Bone marrow (tissue), 2 donors: ENCODE measurements at places on chromosomes 2 and 18.

DNA sequence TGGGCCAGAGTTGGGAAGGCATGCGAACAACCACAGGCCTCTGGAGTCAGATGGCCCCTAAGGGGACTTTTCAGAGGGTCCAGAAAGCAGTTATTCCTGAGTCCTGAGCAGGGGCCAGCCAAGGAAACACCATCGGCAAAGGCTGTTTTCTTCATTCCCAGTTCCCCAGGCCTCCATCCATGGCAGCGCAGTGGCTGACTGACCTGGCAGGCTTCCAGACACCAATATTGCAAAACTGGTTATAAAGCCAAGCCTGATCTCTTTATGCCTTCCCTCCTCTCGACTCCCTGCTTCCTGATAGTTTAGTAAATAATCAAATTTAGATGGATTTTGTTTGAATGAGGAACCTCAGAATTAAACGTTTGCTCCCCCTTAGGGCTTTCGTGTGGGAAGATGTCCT lies 133.4 kb upstream of the ITGA6 start:
- DNase-seq, result no peak

DNA sequence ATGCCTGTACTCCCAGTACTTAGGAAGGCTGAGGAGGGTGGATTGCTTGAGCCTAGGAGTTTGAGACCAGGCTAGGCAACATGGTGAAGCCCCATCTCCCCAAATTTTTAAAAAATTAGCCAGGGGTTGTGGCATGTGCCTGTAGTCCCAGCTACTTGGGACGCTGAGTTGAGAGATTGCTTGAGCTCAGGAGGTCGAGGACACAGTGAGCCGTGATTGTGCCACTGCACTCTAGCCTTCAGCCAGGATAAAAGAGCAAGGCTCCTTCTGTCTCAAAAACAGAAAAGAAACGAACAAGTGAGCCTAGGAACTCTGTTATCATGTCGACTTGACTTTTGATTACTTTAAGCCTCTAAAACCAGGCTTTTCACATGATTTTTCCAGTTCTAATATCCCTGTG lies 13.7 kb downstream of the NPC1 start:
- DNase-seq, result no peak

GRCh38 chr2:67838205-67838604 lies 224.6 kb downstream of the C1D start:
- DNase-seq, result no peak

- DNase-seq, result no peak
Observed at GRCh38 chr2:11687736-11688135, 17.7 kb upstream of the NTSR2 start.

GRCh38 chr2:55026202-55026601 lies 24.0 kb downstream of the RTN4 start:
- peak; percentile 52 for DNase-seq

DNA sequence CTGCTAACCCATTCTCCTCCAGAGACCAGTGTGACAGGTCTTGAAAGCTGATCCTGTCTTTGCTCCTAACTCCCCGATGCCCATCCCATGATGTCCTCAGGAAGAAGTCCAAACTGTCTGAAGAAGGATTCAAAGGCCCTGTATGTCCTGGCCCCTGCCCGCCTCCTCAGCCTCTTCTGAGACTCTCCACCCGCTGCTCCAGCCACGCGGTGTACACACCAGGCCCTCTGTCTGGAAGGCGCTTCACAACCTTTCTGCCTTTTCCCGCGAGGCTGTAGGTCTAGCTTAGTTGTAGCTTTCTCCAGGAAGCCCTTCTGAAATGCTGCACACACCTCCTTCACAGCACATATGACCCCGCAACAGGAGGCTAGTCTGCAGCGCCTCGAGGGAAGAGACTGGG lies 23.5 kb upstream of the CRYBA2 start:
- no peak for DNase-seq

DNA sequence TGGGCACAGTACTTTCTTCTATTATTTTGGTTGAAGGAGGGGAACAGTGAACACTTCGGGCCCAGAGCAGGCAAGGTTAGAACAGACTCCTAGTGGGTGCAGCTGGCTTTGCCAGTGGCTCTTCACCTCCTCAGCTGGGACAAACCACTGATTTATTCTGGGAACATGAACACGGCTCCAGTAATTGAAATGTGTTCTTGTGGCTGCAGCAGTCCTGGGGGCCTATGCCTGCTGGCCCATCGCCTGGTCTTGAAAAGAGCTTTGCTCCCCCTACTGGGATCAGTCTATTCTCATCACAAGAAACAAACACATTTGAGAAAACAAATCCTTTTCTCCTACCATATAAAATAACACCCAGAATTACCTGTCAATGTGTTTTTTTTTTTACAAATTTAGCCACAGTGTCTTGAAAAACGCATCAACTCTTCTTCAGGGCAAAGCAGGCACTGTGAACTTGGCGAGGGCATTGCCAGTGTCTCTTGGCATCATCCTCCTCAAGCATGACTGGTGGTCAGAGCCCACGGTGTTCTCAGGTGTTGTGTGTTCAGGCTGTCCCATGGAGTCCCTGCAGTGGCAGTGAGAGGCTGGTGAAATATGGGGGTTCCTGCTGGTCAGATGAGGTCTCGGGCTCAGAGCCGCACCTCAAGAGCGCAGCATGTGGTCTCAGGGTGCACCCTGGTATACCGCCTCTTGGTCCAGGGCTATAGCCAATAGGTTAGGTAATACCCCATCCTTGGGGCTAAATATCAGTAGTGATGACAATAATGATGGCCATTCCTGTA lies 51.3 kb downstream of the RNF144A start:
- DNase-seq, result no peak

DNA sequence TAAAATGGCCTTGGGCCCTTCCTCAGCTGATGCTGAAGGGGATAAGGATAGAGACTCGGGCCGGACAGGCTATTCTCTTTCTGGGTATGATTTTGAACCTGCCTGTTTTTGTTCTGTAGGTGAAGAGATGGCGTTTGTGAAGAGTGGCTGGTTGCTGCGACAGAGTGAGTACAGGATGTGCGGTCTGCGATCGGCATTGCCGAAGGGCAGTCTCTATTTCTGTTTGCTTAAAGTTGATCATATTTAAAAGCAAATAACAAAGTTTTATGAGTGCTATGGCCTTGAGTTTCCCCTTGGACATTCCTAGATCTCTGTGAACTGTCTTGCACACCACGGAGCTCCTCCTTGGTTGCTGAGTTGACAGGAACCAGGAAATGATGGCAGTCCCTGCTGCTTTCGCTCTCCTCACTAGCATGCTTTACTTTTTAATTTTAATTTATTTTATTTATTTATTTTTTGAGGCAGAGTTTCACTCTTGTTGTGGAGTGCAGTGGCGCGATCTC lies 15.7 kb downstream of the PLEKHB2 start:
- no peak for DNase-seq

GRCh38 chr2:65031341-65032018 lies 24.7 kb upstream of the CEP68 start:
- no peak for DNase-seq

DNA sequence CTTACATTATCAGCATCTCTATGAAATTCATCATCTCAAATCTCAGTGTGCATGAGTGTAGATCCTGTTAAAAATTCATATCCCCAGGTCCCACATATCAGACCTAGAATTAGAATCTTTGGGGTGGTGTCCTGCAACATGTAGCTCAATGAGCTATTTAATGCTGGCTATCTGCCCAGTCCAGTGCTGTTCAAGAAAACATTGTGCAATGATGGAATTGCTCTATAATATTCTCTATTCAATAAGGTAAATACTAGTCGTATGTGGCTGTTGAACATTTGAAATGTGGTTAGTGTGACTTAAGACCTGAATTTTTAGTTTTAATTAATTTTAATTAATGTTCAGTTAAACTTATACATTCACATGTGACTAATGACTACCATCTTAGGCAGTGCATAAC lies 127.4 kb downstream of the NOL4 start:
- DNase-seq, result no peak

GRCh38 chr2:60932954-60933353 lies 51.6 kb downstream of the REL start:
- no peak for DNase-seq

DNA sequence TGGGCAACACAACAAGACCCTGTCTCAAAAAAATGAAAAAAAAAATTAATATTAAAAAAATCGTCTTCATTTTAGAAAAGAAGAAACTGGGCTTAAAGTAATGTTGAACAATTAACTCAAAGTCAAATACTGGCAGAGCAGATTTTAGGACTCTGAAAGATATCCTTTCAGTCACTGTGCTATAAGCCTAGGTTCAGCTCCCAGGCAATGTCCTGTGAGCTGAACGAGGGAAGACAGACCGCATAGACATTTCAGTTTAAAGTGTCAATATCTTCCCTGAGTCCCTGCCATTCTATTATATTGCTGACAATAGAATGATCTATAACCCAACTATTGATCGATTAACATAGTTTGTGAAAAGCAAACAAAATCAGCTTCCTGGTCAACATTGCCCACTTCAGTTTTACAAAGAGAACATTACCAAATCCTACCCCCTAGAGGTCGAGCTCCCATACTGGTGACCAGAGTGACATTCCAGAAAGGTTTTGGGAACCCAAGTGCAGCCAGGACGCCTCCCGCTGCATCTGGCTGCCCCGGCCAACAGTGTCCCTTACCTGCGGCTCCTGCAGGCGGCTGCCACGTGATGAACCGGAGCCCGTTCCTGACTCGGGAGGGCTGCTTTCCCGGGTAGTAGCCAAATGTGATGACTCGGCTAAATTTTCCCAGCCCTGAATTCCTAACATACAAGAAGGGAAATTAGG lies 639 bp downstream of the MRO start:
- no peak for DNase-seq

DNA sequence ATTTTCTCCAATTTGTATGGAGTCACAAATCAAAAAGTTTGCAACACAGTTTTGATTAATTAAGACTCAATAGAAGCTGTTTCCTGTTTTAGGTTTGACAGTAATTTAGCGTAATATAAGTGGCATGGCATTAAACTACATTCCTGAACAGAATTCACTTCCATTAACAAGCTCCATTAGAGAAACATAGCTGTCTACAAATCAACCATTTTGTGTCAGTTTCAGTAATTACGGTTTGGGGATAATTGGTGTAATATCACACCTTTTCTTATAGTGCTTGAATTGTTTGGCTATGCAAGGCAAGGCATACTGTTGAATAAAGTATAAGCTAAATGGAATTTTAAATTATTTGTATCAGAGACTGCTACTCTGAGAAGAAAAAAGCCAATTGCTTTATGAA lies 585.5 kb downstream of the CBLN2 start:
- DNase-seq, result no peak

DNA sequence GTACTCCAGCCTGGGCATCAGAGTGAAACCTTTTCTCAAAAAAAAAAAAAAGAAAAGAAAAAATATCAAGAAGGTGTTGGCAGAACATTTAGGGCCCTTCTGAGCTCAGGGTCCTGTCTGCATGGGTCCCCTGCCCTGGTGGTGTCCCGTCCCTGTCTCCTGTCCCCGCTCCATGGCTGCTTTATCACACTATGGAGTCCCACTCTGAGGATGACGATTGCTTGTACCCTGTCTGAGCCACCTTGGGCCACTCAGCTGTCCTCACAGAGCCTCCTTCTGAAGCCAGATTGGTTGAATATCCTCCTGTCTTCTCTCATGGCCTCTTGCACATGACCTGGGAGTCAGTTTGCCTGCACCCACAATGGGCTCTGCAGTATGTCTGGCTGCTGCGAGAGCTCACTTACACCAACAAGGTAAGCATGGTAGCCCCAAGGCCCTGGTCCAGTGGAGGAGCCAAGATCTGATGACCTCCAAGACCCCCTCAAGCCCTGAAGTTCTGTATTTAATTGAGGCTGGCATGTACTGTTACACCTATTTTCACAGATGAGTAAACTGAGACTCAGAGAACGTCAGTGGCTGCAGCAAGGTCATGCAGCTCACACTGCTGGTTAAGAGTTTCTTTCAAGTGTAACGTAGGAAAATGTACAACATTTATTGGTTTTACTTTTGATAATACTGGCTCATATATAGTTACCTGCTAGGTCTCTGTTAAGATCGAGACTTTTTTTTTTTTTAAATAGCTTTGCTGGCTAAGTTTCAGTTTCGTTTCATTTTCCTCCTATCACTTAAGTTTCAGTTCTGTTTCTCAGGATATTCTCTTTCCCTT lies 16.9 kb upstream of the ZCCHC2 start:
- peak; percentile 75 for DNase-seq

DNA sequence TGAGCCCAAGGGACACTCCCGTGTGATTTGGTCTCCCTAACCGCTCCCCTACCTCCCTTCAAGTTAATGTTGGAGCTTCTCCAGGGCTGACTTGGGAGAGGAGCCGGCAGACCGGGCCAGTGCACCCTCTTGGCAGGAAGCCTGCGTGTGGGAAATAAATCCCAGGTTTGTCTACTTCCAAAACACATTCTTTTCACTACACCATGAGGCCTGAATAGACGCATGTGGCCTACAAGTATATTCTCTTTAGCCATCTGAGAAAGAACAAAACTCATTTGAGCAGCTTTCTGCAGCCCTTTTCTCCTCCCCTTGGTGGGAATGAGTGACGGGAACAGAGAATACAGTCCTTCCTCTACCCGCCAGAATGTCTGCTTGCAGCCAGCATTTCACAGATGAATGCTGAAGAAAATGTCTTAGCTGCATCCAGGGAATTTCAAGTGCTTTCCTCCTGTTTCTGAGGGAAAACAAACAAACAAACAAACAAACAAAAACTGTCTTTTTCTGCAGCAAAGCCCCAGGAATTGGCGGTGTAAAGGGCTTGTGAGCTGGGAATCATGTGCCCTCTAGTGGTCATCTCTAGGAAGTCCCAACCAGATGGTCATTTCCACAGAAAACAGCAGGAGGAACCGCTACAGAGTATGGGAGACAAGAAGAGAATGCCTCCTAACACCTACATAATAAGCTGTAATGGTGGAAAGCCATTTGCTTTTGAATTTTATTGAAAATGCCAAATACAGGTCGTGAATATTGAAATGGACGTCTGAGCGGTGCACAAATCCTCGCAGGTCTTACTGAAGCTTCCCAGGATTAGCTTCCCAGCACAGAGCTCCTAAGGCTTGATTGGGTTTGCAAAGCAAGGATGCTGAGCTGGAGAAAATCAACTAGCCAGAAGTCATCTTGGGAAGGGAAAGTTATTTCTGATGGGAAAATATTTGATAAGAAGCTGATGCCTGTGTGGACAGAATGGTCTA lies 41.2 kb upstream of the DAPL1 start:
- DNase-seq, result no peak

DNA sequence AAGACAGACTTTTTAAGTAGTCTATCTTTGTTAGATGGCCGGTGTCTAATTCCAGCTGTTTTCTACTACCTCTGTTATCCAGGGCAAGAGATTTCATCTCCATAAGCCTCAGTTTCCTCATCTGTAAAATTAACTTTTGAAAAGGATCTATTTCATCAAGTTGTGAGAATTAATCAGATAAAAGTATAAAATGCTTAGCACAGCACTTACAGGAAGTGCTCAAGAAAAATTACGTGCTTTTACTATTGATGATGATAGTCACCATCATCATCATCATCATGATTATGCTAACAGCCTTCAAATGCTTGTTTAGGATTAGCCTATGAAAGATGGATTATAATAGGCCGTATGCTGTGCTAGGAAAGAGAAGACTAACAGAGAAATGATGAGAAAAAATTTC lies 76.2 kb downstream of the CYRIA start:
- no peak for DNase-seq

- DNase-seq, result no peak
Observed at GRCh38 chr18:24659827-24660720, 199.6 kb downstream of the HRH4 start.
